ENCODE measurements at places on chromosomes 12 and 14.

GRCh38 chr12:124496584-124496983, 70.8 kb downstream of the NCOR2 start:
- DNase-seq, result no peak

GRCh38 chr14:99812892-99813291, 19.7 kb downstream of the EML1 start:
- no peak for DNase-seq

DNA sequence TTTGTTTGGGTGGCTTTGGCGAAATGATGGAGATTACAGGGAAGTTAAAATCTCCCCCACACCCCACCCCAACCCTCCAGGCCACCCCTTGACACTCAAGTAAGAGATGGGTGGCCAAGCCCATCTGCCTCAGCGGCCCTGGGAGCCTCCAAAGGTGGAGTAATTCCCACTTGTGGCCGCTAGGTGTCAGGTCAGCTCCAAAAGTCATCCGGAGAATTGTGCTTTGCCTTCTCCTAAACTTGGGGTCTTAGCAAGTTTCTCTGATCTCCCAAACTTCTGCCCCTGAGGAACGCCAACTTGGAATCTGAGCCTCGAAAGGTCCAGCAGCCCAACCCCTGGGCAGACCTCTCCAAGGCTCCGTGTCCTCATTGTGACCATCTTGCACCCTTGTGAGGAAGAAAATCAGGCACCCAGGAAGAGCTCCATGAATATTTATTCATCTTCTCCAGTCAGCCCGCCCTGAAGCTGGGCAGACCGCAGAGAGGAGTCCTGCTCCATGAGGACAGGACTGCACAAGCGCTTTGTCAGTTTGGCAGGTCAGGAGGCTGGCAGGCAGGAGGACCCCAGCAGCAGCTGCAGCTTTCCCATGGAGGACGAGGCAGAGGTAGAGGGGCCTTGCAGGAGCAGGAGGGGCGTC, 46.7 kb downstream of the LRRC74A start:
- DNase-seq, result peak; percentile 4

DNA sequence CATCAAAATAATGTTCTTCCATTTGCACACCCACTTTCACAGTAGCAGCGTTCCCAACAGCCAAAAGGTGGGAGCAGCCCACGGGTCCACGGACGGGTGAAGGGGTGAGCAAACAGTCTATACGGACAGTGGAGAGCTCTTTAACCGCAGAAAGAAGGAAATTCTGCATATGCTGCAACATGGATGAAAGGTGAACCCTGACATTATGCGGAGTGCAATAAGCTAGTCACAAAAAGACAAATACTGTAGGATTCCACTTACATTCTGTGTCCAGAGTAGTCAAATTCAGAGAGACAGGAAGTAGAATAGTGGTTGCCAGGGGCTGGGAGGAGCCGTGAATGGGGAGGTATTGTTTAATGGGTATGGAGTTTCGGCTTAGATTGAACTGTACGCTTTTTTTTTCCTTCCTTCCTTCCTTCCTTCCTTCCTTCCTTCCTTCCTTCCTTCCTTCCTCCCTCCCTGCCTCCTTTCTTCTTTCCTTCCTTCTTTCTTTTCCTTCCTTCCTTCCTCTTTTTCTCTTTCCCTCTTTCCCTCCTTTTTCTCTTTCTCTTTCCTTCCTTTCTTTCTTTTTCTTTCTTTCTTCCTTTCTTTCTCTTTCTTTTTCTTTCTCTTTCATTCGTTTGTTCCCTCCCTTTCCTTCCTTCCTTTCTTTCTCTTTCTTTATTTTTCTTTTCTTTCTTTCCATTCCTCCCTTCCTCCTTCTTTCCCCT, 15.8 kb upstream of the ANKRD9 start:
- peak; percentile 31 for DNase-seq

DNA sequence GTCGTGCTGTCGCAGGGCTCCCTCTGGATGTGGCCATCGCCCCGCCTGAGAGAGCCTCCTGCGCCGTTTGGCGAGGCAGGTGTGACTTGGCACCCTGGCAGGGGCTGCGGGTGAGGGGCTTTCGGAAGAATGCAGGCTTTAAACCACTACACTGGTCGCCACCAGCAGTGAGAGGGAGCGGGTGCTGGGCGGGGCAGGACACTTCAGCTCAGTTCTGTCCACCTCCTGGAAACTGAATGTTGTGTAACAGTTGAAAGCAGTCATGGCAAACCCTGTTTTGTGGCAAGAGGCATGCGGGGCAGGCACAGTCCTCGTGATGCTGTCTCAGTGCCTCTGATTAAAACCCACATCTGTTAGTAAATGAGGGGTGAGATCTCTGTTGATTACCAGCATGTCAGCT, 55.9 kb downstream of the AACS start:
- DNase-seq, result no peak

DNA sequence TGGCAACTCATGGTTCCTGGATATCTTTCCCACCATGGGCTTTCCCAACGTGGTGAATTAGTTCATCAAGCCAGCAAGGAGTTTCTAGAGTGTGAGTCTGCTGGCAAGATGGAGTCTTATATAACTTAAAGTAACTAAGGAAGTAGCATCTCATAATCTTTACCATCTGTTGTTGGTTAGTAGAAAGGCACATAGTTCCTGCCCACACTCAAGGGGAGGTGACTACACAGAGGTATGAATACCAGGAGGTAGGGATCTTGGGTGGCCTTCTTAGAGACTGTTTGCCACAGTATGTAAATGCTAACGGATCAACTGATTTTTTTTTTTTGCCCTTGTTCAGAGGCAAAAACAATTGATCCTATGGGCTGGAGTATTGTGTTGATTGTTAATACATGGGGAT, 446.9 kb downstream of the ATP23 start:
- no peak for DNase-seq

GRCh38 chr14:99426813-99427346, 53.8 kb downstream of the SETD3 start:
- no peak for DNase-seq
